Smooth muscle cell of the umbilical artery (primary cell): ENCODE measurements at places on chromosomes 5 and 9. TPM values are rescaled to one million over a fixed set of nuclear protein-coding genes. Genes with fewer than 3 reads are reported as not detected.

The OLFM1 gene
- total RNA-seq: 2.4 and 2.9 TPM in 2 replicates

The CTNND2 gene
- total RNA-seq: under 0.01 TPM in 1 of 2 replicates, not detected in the other

The GABRA6 gene
- total RNA-seq: not detected in 2 replicates

The GPRIN1 gene
- 1.8 and 7.3 TPM in 2 replicates for total RNA-seq

The PHYHD1 gene
- total RNA-seq: 2.1 and 3.4 TPM in 2 replicates

The PCDHGA11 gene
- 12.5 and 19.4 TPM in 2 replicates for total RNA-seq

The CTXN3 gene
- total RNA-seq: not detected in 2 replicates

The GFI1B gene
- total RNA-seq: 0.05 TPM in 1 of 2 replicates, not detected in the other

The PTPN3 gene
- 0.30 and 1.9 TPM in 2 replicates for total RNA-seq
